Epithelial cell of umbilical artery (primary cell): ENCODE measurements at places on chromosomes 12 and 14. TPM values are rescaled to one million over a fixed set of nuclear protein-coding genes. Genes with fewer than 3 reads are reported as not detected.

Gene PLEK2
- total RNA-seq = 14.9 and 27.0 TPM in 2 replicates

Gene DNAH10
- total RNA-seq = under 0.01 and 0.15 TPM in 2 replicates

Gene CLEC4D
- not detected in 2 replicates for total RNA-seq

Gene CLEC12A
- not detected in 2 replicates for total RNA-seq

Gene ADCY6
- total RNA-seq = 27.8 and 33.5 TPM in 2 replicates

Gene MYH6
- not detected in 2 replicates for total RNA-seq

Gene PLCZ1
- total RNA-seq = under 0.01 TPM in 1 of 2 replicates, not detected in the other

Gene CDKN3
- 58.5 and 90.7 TPM in 2 replicates for total RNA-seq

Gene KRT80
- total RNA-seq = 11.1 and 11.4 TPM in 2 replicates

Gene AQP5
- 0.32 and 3.2 TPM in 2 replicates for total RNA-seq

Gene HOXC9
- not detected in 2 replicates for total RNA-seq

Gene KRT85
- not detected in 2 replicates for total RNA-seq

Gene GRIN2B
- not detected in 2 replicates for total RNA-seq

Gene INHBC
- not detected in 2 replicates for total RNA-seq

Gene NUBPL
- 6.5 and 11.1 TPM in 2 replicates for total RNA-seq

Gene SLC6A15
- 0.65 and 2.1 TPM in 2 replicates for total RNA-seq

Gene KIAA0586
- total RNA-seq = 16.2 and 23.9 TPM in 2 replicates

Gene SSTR1
- 1.9 and 6.5 TPM in 2 replicates for total RNA-seq

Gene OASL
- 1.9 and 27.4 TPM in 2 replicates for total RNA-seq

Gene PTPRR
- 2.0 and 2.3 TPM in 2 replicates for total RNA-seq

Gene A2M
- total RNA-seq = 3.5 and 6.5 TPM in 2 replicates

Gene CDH24
- total RNA-seq = 7.5 and 12.5 TPM in 2 replicates

Gene ZFYVE26
- 10.7 and 22.2 TPM in 2 replicates for total RNA-seq

Gene TRIP11
- total RNA-seq = 19.8 and 22.0 TPM in 2 replicates

Gene SLC25A21
- total RNA-seq = 1.4 and 2.3 TPM in 2 replicates

Gene C12orf50
- not detected in 2 replicates for total RNA-seq

Gene SLC35F4
- total RNA-seq = not detected in 2 replicates

Gene GYS2
- not detected in 2 replicates for total RNA-seq
